Naive B cell (primary cell): ENCODE measurements at places on chromosomes 12 and 14.

GRCh38 chr12:101076921-101077320, 133.1 kb downstream of the SLC5A8 start:
- DNase-seq, result no peak

DNA sequence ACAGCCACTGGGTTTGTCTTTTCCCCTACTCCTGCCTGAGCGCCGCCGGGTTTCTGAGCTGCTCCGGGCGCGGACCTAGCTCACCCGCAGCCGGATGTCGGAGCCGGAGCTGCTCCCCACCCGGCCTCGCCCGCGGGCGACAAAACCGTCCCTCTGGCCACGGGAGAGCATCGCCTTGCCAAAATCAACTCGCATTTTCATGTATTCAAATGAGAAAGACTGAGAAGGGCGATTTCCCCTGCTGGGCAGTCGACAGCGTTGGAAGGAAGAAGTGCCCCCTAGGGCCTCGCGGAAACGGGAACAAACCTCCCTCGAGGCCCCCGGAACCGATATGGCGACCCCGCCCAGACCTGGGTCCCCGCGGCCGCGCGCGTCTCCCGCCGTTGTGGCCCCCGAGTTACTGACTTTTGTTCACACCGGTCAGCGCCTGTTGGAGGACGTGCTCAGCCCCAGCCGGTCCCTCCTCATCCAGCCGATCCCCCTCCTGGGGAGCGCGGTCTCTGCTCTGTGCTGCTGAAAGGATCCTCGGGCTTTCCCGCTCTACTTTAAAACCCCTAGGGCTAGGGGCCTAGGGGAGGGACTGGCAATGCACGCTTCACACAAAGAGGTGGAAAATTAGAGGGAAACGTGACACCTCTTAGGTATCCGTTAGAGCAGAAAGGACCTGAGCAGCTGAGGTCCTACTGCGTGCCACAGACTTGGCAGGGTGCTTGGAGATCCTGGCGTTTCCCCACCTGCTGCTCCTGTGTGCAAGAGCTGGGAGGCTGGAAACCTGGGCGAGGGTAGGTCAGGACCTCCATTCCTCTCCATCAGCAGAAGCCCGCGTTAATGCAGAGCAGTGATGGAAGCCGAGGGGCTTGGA, 4.3 kb downstream of the TTC6 start:
- no peak for DNase-seq

DNA sequence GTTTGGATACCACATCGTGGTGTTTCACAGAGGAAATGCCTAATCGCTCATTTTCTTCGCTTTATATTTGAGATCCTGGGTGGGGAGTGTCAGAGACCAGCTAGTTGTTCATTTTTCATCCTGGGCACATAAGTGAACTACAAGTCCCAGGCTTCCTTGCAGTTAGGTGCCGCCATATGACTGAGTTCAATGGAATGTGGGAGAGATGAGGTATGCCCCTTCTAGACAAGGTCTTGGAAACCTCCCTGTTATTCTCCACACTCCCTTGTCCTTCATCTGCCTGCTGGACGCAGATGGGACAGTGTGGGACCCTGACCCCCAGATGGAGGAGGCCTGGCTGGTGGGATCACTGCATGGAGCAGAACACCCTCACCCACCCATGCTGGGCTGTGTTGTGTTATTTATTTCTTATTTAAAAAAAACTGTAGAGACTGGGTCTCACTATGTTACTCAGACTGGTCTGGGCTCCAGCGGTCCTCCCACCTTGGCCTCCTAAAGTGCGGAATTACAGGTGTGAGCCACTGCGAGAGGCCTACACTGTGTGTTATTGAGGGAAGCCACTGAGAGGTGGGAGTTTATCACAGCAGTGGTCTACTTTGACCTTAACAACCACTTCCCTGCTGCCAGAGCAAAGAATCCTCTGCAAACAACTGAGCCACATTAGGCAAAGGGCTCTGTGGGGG, 42.9 kb upstream of the VRK1 start:
- no peak for DNase-seq

DNA sequence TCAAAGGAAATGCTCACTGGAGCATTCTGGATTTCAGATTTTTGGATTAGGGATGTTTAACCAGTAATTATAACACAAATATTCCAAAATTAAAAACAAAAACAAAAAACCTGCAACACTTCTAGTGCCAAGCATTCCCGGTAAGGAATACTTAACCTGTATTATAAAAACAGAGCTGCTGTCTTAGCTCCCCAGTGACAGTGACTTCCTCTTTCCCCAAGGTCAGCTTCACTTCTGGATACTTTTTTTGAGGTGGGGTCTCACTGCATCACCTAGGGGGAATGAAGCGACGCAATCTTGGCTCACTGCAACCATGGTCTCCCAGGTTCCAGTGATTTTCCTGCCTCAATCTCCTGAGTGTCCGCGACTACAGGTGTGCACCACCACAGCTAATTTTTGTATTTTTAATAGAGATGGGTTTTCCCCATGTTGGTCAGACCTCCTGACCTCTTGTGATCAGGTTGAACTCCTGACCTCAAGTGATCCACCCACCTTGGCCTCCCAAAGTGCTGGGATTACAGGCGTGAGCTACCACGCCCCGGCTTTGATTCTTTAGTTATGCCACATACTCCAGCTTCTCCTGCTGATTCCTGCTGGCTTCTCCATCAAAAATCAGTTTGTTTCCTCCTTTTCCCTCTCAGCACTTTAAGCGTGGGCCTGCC, 15.9 kb downstream of the PPP1CC start:
- no peak for DNase-seq

DNA sequence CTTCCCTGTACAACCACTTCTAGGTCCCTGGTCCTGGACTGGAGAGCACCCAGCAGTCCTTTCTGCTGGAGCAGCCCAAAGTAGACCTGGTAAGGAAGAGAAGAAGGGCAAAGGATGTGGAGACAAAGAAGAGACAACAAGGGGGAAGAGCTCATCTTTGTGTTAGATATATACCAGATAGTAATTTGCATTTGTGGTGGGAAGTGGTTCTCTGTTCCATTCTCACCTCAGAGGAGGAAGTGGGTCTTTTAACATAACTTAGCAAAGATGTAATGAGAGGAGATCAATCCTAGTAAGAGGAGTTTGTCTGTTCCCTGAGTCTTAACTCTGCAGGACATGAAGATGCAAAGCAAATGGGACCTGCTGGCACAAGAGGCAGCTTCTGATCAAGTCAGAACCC, 8.0 kb downstream of the CCDC198 start:
- DNase-seq, result no peak

DNA sequence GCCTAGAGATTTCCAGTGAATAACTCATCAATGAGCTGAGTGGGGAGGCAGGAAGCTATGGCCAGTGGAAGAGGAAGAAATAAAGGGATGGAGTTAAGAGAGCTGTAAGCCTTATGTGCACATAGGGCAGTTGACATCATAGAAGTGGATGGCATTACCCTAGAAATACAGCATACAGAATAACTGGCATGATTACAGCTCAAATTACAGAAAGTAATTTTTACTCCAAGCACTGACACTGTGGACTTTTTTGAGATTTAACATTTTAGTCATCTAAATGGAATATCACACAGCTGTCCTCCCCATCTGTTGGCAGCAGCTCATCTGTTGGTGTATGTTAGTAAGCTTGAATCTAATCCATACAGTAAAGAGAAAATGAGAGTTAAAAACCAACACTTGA, 5.4 kb upstream of the IPO8 start:
- no peak for DNase-seq

DNA sequence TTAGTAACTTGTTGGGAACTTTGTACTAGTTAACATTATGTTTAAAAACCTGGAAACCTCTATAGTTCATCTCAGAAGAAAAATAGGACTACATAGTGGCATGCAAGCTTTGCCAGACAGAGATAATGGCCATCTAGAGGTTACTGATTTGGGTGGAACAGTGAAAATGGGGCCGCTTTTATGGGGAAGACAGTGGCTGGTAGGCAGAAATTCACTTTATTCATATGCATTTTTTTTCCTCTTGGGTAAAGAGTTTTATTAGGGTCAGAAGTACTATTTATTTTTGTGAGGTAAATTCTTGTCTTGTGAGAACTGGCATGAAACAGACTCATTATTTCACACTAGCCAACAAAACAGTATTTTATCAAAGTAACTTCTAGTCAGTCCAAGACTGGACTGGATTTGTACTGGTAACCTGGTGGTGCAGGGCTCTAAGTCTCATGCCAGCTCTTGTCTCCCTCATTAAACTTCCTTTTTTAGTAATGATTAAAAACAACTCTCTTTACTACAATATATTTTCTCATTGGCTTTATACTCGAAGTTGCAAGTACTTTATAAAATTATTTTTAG, 345.8 kb downstream of the RAD51B start:
- DNase-seq, result no peak

DNA sequence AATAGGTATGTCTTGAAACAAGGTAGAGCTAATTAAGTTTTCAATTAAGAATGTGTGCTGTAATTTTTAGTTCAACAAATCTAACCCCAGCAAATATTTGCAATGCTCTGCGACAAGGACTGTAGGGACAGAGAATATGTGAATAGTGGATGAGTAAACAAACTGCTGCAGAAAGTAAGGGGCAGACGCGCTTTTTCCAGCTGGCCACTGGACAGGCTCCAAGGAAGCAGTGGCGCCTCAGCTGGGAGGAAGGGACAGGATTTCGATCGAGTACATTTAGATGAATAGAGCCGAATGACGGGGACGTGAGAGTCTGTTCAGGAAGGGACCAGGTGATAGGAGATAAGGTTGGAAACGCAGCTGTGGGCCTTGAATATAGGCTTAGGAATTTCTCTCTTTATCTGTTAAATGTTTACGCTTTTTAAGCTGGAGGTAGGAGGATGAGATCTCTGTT, 69.3 kb downstream of the ELK3 start:
- no peak for DNase-seq

GRCh38 chr12:31618228-31619025, 27.5 kb upstream of the DENND5B start:
- DNase-seq, result no peak

DNA sequence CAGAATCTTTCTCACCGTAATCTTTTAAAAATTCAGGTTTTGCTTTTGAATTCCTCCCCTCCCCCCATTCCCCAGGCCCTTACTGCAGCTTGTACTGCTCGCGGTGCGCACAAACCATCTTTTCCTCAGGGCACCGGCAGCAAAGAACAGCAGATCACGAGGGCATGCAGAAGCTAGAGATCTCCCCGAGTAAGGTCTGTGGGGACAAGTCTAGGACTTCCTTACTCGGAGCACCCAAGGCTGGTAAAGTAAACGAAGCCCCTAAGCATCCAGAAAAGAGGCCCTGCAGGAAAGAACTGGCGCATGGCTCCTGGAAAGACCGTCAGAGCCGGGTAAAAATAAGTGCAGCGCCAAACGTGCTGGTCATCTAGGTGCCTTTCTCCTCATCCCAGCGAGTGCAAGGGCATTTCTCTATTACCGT, 727 bp downstream of the LDHB start:
- peak; percentile 8 for DNase-seq

DNA sequence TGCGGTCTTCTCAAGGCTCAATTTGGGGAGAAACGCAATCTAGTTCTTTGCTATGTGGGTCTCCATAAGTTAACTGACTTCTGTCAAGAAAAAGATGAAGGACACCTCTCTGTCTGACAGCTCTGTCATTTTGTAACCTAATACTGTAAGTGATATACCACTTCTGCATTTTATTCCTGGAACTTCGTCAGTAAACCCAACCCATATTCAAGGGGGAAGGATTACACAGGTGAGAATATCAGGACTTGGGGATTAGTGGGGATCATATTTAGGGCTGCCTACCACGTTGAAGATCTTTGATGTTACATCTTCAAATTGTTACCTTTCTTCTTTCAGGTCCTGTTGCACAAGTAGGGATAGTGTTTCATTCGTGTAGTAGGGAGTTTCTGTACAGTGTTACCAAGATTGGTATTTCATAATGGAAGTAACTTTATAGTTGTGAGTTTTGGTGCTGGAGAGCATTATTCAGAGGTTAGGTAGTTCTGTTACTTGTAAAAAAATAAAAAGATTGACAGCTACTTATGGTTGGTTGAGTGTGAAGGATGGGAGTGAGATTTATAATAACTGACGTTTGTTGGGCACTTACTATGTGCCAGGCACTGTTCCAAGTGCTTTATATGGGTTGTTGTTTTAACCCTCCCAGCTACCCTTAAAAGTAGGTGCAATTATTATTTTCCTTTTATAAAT, 1.6 kb downstream of the TMEM260 start:
- DNase-seq, result no peak

- DNase-seq, result no peak
Measured at GRCh38 chr12:56878010-56878339, 56.2 kb downstream of the SDR9C7 start.

- DNase-seq, result peak; percentile 42
Measured at GRCh38 chr14:68308726-68309520, 483.9 kb downstream of the ZFP36L1 start.

DNA sequence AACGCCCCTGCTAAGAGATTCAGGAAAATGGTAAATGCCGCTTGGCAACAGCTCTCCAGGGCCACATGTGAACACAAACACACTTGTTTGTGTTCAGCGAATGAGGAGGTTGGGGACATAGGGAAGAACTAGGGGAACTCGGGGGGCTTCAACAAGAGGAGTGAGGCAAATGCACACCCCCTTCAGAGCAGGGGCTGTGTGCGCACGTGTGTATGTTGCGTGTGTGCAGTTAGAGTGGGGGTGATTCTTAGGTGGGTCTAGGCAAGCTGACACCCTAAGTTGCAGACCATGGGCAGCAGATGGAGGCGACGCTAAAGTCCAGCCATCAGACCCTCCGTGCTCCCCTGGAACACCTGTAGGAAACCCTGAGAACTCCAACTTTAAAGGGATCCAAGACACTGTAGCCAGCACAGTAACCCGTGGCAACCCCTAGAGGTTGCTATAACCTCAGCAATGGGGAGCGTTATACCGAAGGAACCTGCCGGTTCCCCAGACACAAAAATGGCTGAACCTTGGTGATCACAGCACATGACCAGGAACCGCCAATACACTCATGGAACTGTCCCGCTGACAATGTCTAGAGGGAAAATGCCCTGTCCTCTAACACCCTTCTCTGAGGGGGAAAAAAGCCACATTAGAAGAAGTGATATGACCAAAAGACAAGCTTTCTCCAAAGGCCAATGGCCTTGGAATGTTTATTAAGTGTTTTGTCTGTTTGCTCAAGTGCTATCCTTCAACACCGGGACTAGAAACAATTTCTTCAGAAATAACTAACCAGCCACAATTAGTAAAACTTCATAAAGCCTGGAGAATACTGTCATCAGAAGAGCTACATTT, 86.5 kb upstream of the CEP83 start:
- DNase-seq, result no peak

DNA sequence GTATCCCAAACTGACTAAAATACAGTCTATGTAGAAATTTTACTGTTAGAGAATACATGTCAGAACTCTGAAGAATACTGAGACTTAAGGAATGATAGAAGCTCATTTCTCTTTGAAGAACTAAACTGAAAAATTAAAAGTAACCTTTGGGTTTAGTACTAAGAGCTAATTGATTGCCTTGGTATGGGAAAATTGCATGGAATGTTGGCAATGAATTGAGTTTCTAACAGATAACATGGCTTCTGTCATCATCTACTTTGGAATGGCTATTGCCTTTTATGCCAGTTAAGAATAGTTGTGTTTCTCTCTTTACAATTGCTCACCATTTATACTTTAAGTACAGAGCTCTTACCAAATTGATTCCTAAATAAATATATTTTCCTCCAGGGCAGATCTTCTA, 308.8 kb upstream of the SYT1 start:
- DNase-seq, result no peak
